SW 1271 (cell line): ENCODE measurements at places on chromosomes 1 and 21.

GRCh38 chr1:81305997-81306452, 494.7 kb upstream of the ADGRL2 start:
- no peak for DNase-seq

GRCh38 chr21:39375446-39375845, 26.6 kb upstream of the HMGN1 start:
- no peak for DNase-seq

- DNase-seq = no peak
Measured at GRCh38 chr1:107105914-107106313, 34.9 kb upstream of the NTNG1 start.

GRCh38 chr1:236144446-236145150, 2.3 kb downstream of the GPR137B start:
- no peak for DNase-seq

DNA sequence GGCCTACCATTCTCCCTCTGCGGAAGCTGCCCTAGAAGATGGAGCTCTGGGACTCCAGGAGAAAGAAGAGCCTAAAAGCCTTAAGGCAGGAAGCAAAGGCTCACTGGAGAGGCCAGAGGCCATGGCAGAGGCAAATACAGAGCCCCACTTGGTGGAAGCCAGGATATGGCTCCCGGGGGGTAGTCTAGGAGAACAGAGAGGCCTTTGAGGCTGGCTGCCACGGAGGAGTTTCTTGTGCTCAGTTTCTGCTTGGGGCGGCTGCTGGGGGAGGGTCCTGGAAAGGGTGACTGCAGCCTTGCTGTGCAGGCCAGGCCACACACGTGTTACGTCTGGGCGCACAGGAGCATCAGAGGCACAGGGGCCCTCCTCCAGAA, 5.4 kb downstream of the CC2D1B start:
- no peak for DNase-seq

DNA sequence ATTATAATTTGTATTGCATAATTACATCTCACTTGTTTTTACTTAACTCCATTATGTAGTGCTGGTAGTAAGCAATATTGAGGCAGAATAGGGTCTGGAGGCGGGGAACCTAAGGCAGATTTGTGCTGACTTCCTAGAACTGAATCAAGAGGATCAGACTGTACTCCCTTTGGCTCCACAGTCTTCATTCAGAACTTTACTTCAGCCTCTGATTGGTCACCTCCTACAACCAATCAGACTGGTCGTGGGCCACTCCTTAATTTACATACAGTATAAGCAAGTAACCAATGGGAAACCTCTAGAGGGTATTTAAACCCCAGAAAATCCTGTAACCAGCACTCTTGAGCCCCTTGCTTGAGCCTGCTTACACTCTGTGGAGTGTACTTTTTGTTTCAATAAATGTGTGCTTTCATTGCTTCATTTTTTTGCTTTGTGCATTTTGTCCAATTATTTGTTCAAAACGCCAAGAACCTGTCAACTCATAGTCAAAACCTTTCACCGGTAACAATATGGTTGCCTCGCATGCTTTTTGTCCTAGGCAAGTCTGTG, 31.6 kb downstream of the ZBTB8OS start:
- DNase-seq = no peak

- no peak for DNase-seq
Measured at GRCh38 chr1:71738256-71738655, 544.1 kb downstream of the NEGR1 start.
